ENCODE measurements at places on chromosomes 4 and X. TPM values are rescaled to one million over a fixed set of nuclear protein-coding genes. Genes with fewer than 3 reads are reported as not detected.

GRCh38 chrX:5080791-5081190, 1147.9 kb downstream of the NLGN4X start:
- no peak for DNase-seq
- H3K4me3 ChIP-seq, result no peak overlapping the region
- H3K27me3 ChIP-seq, result no peaks in the 10 kb centered on the region
- H3K27ac ChIP-seq, result no peak overlapping the region
- H3K4me1 ChIP-seq, result no peaks in the 10 kb centered on the region
- H3K36me3 ChIP-seq, result no peaks in the 10 kb centered on the region

DNA sequence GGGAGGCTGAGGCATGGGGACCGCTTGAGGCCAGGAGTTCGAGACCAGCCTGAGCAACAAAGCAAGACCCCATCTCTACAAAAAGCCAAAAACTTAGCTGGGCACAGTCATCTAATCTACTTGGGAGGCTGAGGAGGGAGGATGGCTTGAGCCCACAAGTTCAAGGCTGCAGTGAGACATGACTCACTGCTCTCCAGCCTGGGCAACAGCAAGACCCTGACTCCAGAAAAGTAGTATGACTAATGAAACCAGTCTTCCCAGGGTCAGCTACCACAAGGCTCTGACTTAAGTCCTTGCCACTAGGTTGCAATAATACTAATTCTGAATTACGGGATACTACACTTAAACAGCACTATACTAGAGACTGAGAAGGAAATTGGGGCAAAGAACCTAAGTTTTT, 33.1 kb downstream of the ERVMER34-1 start:
- no peaks in the 10 kb centered on the region for H3K27me3 ChIP-seq
- DNase-seq, result no peak
- H3K4me1 ChIP-seq, result peaks cover 31% of the 10 kb centered on the region
- H3K27ac ChIP-seq, result no peak overlapping the region

The VCX2 gene
- total RNA-seq, result not detected

DNA sequence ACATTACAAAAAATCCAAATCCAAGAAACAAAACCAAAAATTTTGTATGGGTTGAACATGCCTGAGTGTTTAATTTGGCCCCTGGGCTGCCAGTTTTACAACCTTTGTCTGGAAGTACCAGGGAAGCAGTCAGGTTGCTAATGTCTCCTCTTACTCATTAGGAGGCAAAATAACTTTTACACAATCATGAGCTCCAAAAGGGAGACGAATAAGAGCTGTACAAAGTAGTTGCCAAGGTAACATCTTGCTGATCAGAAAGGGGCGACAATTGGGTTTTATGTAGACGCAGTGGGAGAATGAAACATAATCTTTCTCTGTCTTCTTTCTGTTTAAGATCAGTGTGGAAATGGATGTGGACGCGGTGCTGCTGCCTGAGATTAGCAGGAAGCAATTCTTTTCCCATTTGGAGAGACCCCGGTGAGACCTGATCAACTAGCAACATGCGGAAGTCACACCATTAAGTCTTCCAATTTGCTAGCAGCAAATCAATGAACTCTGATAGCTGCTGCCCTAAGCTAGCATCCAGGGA, 90.7 kb upstream of the IGFBP7 start:
- no peak for DNase-seq
- no peaks in the 10 kb centered on the region for H3K4me1 ChIP-seq
- H3K27ac ChIP-seq, result no peak overlapping the region
- no peaks in the 10 kb centered on the region for H3K27me3 ChIP-seq
- H3K36me3 ChIP-seq, result no peaks in the 10 kb centered on the region
